ENCODE measurements at places on chromosomes 7 and 10.
A peak's percentile ranks its signal among the peaks of the same experiment; 100 is the strongest.

GRCh38 chr10:58723186-58723585 is 210.5 kb downstream of the BICC1 start:
- DNase-seq, result no peak

GRCh38 chr7:114976666-114977065 is 54.8 kb downstream of the MDFIC start:
- DNase-seq, result no peak

DNA sequence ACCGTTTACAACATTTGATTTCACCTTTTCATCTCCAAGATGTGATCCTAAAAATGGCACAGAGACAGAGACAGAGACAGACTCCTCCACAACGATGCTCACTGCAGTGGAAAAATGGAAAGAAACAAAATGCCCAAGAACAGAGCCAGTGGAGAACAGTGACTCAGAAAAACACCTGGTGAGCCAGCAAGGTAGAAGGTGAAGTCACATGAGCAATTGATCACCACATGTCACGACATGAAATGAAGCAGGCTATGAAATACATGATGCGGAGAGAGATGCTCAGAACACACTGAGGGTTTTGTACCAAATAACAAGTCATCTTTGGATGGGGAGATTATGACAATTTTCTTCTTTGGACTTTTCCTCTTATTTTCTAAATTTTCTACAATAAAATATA is 3.5 kb downstream of the MSMB start:
- no peak for DNase-seq

GRCh38 chr7:159031135-159031701 is 113.4 kb downstream of the VIPR2 start:
- DNase-seq, result no peak

DNA sequence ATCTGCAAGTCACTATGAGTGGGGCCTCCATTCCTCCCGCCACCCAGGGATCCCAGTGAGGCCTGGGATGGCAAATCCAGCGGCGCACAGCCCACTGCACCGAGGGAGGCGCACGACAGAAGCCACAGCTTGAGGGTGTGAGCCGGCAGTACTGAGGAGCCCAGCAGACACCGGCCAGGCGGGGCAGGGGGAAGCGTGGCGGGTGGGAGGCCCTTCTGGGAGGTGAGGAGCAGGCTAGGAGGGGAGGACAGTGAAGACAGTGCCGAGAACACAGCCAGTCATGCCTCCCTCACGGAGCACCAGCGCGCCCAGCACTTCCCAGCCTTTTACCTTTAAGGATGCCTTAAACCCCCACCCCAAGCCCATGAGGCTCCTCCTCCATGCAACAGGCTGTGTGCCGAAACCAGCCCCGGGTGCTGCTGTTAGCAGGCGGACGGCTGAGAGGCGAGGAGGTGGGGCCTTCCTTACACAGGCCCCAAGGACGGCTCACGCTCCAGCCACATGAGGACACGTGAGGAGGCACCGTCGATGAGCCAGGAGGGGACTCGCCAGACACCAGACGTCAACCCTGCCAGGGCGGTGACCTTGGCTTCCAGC is 258.5 kb downstream of the PTPRN2 start:
- no peak for DNase-seq

GRCh38 chr10:76432016-76433012 is 1000.9 kb downstream of the LRMDA start:
- no peak for DNase-seq

DNA sequence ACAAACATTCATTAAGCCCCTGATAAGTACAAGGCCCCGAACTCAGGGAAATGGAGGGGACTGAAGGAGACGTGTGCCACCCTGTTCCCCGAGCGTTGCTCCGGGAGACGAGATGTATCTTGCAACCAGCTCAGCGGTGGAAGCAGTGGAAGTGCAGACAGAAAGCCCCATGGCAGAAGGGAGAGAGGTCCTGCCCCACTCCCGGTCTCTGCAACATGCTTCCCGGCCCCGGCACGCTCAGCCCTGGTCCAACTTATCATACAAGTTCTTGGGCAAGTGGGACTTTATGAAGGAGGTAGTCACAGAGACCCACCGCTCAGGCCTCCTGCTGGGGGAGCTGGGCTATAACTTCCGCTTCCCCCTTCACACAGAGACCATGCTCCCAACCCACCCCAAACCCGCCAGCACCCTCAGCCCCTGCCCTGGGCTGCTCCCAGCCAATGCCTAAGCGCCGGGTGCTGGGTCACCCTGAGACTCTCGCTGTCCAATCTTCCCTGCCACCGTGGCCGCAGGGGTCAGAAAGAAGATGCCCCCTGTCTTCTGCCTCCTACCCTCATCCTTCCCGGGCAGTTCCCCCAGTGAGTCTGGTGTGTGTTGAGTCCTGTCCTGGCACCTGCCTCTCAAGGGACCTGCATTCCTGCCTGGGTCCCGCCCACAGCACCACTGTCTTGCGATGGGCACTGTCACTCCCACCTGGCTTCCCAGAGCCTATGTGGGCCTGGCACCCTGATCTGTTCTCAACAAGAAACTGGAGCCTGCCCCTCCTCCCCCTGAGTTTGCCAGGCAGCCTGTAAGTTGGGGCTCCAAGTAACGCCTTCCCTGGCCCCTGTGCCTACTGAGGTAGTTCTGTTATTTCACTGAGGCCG is 157.7 kb downstream of the PRKAG2 start:
- no peak for DNase-seq

GRCh38 chr7:77352665-77353406 is 63.3 kb downstream of the GSAP start:
- DNase-seq, result no peak

DNA sequence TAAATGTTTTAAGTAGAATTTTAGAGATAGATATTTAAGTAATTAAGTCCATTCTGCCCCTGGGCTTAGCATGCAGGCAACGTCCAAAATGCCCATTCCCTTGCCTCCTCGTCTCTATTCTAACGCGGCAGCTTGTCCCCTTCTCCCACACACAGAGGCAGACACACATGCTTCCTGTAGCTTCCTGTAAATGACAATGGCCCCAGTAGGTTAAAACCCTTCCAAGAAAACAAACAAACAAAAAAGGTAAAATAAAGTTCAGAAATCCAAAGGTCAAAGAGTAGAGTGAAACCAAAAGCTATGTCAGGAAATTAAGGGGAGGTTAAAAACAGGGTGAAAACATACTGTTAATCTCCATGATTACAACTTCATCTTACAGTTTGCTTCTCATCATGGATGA is 857.6 kb downstream of the GATA3 start:
- DNase-seq, result no peak

DNA sequence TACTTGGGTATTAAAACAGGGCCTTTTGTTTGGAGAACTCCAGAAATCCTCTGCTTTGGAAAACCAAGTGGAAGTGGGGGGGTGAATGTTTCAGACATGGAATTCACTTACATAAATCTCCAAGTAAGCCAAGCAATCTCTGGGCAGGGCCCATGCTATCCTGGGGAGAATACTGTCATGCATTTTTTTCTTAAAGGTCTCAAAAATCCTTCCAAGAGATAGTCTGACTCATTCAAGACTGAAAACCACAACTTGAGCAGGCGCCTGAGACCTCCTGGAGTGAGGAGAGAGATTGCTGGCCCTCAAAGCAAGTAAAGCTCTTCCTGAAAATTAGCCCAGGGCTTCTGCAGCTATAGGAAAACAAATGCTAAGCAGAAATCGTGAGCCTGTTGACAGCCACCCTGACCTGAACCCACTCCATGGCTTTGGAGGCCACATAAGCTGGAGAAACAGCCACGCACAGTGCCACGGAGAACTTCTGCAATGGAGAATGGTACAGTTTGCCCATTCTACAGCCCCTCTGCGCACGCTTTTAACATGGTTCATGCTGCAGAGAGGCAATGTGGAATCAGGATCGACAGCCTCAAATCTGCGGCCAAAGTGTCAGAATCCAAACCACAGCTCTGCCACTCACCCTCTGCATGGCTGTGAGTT is 203.1 kb upstream of the AUTS2 start:
- DNase-seq, result no peak

GRCh38 chr10:102691285-102692066 is 22.7 kb downstream of the ARL3 start:
- no peak for DNase-seq

- DNase-seq, result no peak
These were observed 168.9 kb downstream of the SLIT1 start for GRCh38 chr10:97016728-97017473.

DNA sequence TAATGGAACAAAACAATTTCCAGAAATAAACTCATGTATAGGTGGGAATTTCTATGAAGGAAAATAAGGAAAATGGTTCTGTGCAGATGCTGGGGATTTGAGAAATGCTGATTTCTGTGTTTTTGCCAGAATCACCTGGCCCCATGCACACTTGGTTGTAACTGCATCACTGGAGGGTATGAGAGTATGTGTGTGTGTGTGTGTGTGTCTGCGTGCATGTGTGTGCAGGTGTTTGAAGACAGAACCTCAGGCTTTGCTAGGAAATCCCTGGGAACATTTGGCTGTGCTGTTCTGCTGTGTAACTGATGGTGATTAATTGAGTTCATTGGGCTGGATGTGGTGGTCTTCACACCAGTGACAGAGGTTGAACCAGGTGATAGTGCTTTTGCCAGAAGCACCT is 141.6 kb downstream of the CAMK1D start:
- DNase-seq, result no peak

- DNase-seq, result no peak
These were observed 27.6 kb downstream of the CHCHD3 start for GRCh38 chr7:133054162-133054840.

- DNase-seq, result no peak
These were observed 87.9 kb downstream of the ACTR3B start for GRCh38 chr7:152847386-152847908.

GRCh38 chr7:30175636-30176147 is 40.9 kb downstream of the MTURN start:
- no peak for DNase-seq

DNA sequence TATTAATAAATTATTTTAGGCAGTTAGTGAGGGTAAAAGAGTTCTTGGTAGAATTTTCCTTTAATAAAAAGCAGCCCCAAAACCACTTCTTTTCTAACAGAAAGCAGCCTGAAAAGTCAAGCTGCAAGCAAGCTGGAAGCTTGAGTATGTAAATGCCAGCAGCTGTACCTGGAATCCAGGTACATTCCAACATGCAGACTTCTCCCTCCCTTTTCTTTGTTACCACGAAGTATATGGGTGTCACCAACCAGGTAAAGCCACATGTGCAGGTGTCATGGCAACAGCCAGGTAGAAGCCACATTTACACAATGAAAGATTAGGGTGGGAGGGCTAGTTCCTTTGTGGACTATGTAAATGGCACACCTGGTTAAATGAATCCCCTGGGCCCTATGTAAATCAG is 114.6 kb downstream of the EPC1 start:
- no peak for DNase-seq

DNA sequence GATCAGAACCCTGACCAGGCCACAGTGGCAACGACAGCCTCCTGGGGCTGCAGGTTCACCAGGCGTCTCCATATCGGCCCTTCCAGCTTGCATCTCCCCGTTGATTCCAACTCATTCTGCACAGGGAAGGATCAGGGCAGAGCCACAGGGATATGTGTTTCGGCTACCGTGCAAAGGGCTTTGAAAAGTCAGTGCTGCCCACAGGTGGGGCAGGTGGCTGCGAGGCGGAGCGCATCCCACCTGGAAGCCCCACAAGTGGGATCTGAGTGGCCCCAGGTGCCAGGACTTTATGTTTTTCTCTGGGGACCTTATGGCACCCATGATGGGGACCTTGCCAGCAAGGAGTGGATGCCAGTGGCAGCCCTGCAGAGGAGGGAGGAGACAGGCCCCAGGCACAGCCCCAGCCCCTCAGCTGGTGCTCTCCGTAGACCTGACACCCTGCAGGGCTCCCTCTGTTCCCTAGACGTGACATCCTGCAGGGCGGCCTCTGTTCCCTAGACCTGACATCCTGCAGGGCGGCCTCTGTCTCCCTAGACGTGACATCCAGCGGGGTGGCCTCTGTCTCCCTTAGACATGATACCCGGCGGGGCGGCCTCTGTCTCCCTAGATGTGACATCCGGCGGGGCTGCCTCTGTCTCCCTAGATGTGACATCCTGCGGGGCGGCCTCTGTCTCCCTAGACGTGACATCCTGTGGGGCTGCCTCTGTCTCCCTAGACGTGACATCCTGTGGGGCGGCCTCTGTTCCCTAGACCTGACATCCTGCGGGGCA is 189.4 kb downstream of the ELFN1 start:
- no peak for DNase-seq

DNA sequence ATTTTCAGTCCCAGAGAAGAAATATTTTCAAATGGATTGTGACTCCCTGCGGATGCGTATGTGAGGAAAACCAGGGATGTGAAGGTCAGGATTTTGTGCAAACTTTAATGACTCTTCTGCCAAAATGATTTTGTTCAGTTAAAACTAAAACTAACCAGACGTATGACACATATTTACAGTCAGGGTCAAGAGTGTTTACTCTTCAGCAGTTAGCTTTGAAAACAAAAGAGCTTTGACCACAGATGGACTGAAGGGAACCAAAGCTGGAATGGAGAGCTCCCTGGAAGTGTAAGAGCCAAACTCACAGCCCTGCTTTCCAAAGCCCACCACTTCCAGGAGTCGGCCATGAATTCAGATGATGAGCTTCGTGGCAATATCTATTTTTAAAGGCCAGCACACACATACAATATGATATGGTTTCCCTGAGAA is 15.5 kb downstream of the SVIL start:
- no peak for DNase-seq

- no peak for DNase-seq
These were observed 13.6 kb downstream of the DGKB start for GRCh38 chr7:14888962-14889361.

DNA sequence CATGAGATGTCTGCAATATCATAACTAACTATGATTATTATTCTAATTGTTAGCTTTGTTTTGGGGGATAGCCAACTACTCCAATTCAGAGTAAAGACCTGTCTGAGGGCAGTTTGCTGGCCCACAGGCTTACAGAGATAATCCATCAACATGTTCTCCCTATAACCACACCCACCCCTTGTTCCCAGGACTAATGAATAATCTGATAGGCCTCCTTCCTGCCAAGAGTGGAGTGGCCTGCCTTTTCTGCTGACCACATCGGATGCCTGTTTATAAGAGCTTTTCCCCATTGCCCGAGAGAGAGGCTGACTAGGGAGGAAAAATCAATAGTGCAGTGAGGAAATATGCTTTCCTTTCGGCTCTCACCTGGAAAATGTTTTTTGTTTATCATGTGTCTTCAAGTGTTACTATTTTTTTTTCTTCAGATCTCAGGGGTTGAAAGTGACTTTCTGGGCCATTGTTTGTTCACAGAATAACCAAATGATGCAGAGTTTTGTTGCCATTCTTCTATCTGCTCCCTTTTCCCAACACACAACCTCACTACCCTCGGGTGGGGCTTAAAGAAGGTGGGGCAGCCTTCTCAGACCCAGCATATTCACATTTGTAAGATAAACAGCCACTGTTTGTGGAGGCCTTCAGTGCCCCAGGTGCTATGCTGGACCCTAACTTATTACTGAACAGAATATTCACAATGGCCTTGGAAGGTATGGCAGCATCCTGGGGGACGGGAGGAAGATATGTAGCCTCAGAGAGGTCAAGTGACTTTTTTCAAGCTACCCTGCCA is 38.4 kb downstream of the PLPP4 start:
- DNase-seq, result no peak

GRCh38 chr7:139108266-139109187 is 993 bp downstream of the ZC3HAV1 start:
- peak; percentile 25 for DNase-seq

DNA sequence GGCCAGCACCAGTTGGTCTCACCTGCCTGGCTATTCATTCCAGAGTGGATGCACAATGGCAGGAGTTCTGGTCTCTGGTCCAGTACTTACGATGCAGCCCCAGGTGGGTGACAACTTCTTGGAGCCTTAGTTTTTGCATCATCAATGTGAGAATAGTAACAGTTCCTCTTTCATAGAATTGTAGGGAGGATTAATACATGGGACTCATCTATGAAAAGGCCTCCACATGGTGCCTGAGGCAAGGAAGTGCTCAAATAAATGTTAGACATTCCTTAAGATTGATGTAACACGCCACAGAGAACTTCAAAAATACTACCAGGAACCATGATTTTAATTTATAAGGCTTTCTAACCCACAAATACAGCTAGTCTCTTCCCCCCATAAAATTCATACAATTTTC is 120.1 kb upstream of the CHST15 start:
- DNase-seq, result no peak
